Ovary (tissue), 10 donors: ENCODE measurements at places on chromosomes 2 and 18.

- no peaks in the 10 kb centered on the region for H3K27me3 ChIP-seq
- no peaks in the 10 kb centered on the region for H3K4me1 ChIP-seq
- no peak overlapping the region for H3K27ac ChIP-seq
- no peaks in the 10 kb centered on the region for H3K36me3 ChIP-seq
These were observed 832.6 kb upstream of the SLC39A10 start for GRCh38 chr2:194824450-194824849.

GRCh38 chr18:49178321-49178720, 227.6 kb upstream of the SMAD7 start:
- no peaks in the 10 kb centered on the region for H3K27me3 ChIP-seq
- no peak overlapping the region for H3K4me3 ChIP-seq
- peaks cover 5% of the 10 kb centered on the region for H3K4me1 ChIP-seq
- DNase-seq = no peak
- no peaks in the 10 kb centered on the region for H3K36me3 ChIP-seq
- H3K27ac ChIP-seq = no peak overlapping the region

- H3K27me3 ChIP-seq = no peaks in the 10 kb centered on the region
- no peak overlapping the region for H3K4me3 ChIP-seq
- no peaks in the 10 kb centered on the region for H3K36me3 ChIP-seq
- no peaks in the 10 kb centered on the region for H3K4me1 ChIP-seq
- no peak for DNase-seq
- H3K27ac ChIP-seq = no peak overlapping the region
These were observed 22.4 kb downstream of the MOGAT1 start for GRCh38 chr2:222693837-222694236.

DNA sequence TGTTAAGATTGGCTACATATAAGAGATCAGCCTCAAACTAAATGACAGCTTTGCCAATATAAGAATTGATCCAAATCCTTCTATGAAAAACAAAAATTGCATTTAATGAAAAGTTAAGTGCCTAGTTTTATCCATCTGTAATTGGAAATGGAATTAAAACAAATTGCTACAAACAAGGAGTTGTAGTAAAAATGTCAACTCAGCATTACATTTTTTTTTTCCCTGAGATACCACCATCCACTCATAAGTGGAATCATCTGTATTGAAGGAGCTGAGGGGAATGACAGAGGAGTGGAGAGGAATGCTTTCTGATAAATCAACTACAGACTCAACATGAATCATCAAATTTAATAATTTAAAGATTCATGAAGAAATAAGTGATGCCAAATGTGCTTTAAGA, 601.8 kb downstream of the TMEM182 start:
- no peak for DNase-seq
- no peak overlapping the region for H3K4me3 ChIP-seq
- no peaks in the 10 kb centered on the region for H3K4me1 ChIP-seq
- H3K27ac ChIP-seq = no peak overlapping the region

DNA sequence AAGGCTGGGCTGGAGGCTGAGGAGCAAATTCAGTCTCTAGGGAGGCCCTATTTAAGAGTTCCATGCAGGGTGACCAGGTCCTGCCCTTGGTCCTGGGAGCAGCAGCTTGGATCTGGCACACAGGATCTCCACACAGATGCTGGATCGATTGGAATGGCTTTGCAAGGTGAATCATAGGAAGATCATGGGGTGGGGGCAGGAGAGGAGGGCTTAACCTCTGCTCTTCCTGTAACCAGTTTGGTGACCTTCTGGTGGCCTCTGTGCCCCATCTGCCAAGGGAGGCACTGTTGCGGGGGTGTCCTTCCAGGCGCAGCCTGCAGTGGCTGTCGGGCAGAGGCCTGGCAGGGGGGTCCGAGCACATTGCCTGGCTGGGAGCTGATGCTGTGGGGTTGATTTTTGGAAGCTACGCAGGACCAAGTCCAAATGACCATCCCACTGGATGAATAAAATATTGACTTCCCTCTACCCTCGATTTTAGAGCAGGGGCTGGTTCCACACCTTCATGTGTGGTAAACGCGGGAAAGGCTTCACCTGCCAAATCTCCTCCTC, 79.7 kb downstream of the EDAR start:
- H3K36me3 ChIP-seq = no peaks in the 10 kb centered on the region
- no peaks in the 10 kb centered on the region for H3K27me3 ChIP-seq
- no peak overlapping the region for H3K27ac ChIP-seq
- H3K4me3 ChIP-seq = no peak overlapping the region
- no peaks in the 10 kb centered on the region for H3K4me1 ChIP-seq
- peak; percentile 14 for DNase-seq

DNA sequence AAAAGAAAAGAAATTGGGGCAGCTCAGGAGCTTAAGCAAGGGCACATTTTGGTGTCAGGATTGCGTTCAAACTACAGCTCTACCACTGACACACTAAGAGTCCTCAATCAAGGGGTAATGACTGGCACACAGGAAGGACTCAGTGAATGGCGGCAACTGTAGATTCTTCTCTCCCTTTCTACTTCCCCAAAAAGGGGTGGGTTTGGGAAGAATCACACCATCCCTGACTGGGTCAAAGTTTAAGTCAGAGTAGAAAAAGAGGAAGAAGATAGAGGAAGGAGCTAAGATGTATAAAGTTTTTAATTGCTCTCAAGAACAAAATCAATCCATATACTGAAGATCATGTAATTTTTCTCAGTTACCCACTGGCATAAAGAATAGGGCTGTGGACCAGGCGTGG, 2.6 kb downstream of the NLRC4 start:
- no peak overlapping the region for H3K4me3 ChIP-seq
- DNase-seq = no peak
- no peaks in the 10 kb centered on the region for H3K27me3 ChIP-seq
- no peaks in the 10 kb centered on the region for H3K4me1 ChIP-seq
- H3K36me3 ChIP-seq = no peaks in the 10 kb centered on the region

DNA sequence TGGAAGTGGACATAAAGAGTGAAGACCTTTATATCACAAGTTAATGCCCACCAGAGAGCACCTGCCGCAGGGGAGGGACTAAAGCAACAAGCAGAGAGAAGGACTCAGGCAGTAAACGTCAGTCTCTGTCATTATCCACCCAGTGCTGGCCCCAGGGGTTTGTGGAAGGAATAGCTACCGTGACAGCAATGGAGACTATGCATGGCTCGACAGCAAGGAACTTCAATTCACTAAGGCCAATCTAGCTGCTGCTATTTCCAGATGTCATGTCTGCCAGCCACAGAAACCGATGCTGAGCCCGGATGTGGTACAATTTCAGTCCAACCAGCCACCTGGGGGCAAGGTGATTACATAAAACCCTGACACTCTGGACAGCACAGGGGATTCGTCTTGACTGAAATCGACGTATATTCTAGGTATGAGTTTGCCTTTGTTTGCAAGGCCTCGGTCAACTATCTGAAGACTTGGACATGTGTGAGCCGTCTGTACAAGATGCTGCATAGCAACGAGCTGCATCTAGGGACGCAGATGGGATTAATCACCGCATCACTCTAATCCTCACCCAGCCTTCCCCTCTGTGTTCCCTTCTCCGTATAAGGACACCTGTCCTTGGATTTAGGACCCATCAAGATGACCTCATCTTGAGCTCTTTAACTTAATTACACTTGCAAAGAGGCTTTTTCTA, 154.1 kb upstream of the SH3BP4 start:
- no peaks in the 10 kb centered on the region for H3K27me3 ChIP-seq
- peaks cover 2% of the 10 kb centered on the region for H3K4me1 ChIP-seq
- no peak for DNase-seq
- H3K36me3 ChIP-seq = no peaks in the 10 kb centered on the region
- H3K4me3 ChIP-seq = no peak overlapping the region

GRCh38 chr2:132726155-132726554, 56.1 kb upstream of the LYPD1 start:
- H3K27me3 ChIP-seq = no peaks in the 10 kb centered on the region
- H3K4me3 ChIP-seq = no peak overlapping the region
- H3K36me3 ChIP-seq = no peaks in the 10 kb centered on the region
- H3K4me1 ChIP-seq = no peaks in the 10 kb centered on the region

DNA sequence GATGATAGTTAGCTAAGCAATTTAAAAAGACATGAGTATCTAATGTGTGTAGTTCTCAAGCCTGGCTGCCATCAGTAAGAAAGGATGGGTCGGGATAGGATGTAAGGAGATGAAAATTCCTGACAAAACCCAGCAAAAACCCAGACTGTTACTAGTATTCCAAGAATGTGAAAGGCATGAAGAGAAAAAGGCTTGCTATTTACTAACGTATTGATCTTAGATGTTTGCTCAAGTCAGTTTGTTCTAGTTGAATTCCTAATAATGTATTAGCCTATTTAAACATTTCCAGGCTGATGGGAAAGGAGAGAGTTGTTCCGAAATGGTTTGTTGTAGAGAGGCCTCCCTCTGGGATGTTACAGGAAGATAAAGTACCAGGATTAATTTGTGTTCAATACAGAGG, 88.2 kb downstream of the ZNF532 start:
- H3K27ac ChIP-seq = no peak overlapping the region
- peaks cover 4% of the 10 kb centered on the region for H3K4me1 ChIP-seq
- H3K4me3 ChIP-seq = no peak overlapping the region
- no peaks in the 10 kb centered on the region for H3K27me3 ChIP-seq
- no peaks in the 10 kb centered on the region for H3K36me3 ChIP-seq

GRCh38 chr18:58321986-58322385, 278.0 kb downstream of the NEDD4L start:
- H3K27me3 ChIP-seq = no peaks in the 10 kb centered on the region
- H3K27ac ChIP-seq = no peak overlapping the region
- H3K36me3 ChIP-seq = no peaks in the 10 kb centered on the region
- peak; percentile 39 for DNase-seq
- H3K4me1 ChIP-seq = no peaks in the 10 kb centered on the region

GRCh38 chr2:203934711-203935438, 1.7 kb upstream of the ICOS start:
- no peaks in the 10 kb centered on the region for H3K4me1 ChIP-seq
- no peaks in the 10 kb centered on the region for H3K36me3 ChIP-seq
- no peaks in the 10 kb centered on the region for H3K27me3 ChIP-seq
- no peak overlapping the region for H3K27ac ChIP-seq
- no peak overlapping the region for H3K4me3 ChIP-seq
- DNase-seq = no peak

DNA sequence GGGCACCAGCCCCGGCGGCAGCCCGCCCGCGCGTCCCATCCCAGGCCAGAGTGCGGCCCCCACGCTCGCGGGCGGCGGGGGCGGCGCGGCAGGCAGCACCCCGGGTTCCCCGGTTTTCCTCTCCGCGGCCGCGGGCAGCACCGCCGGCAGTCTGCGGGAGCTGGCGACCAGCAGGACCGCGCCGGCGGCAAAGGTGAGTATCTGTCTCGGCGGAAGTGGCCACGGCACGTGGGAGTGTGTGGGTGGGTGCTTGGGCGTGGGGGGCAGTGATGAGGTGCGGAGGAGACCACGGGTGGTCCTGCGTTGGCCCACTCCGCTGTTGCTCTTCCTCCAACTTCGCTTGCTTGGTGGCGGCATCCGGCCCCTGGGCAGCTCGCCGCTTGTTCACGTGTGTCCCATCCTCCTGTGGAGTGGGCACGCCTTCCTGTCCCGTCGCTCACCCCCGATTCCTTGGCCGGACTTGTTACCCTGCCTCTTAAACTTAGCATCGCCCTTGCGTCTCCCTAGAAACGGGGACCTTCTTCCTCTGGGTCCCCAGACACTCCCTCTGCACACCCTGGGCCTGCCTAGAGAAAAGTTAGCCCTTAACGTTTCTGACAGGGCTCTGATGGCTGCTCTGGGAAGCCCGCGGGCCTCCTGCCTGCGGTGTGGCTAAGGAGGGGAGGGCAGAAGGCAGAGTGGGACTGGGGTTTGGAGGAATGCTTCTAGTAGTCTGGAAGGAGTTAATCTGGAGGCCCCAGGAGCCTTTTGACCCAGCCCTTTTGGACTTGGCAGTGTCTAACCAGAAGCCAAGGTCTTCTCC, 1.1 kb downstream of the SH3RF3 start:
- H3K27ac ChIP-seq = no peak overlapping the region
- H3K4me3 ChIP-seq = peak overlapping the region; percentile 52
- no peaks in the 10 kb centered on the region for H3K36me3 ChIP-seq
- H3K4me1 ChIP-seq = no peaks in the 10 kb centered on the region
- no peaks in the 10 kb centered on the region for H3K27me3 ChIP-seq

GRCh38 chr2:241939541-241939940, 70.0 kb downstream of the RTP5 start:
- H3K4me1 ChIP-seq = peaks cover 2% of the 10 kb centered on the region
- no peak for DNase-seq
- H3K36me3 ChIP-seq = no peaks in the 10 kb centered on the region
- H3K4me3 ChIP-seq = no peak overlapping the region
- no peak overlapping the region for H3K27ac ChIP-seq

DNA sequence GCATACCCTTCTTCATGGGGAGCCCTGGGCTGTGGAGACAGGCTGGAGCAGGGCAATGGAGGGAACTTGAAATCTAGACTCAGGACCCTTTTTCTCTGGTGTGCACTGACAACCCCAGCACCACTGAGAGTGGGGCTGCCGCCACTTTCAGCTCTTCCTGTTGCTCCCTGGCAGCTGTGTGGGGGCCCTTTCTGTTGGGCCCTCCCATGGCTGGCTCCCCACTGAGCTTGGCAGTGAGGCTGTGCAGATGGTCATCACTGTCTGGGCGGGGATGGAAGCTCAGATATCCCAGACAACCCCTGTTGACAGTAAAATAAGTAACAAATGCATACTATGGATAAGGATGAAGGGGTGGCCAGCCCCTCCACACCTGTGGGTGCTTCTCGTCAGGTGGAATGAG, 6.7 kb downstream of the MYO7B start:
- no peaks in the 10 kb centered on the region for H3K4me1 ChIP-seq
- no peak overlapping the region for H3K4me3 ChIP-seq
- H3K27me3 ChIP-seq = no peaks in the 10 kb centered on the region

GRCh38 chr18:38899252-38899651, 1333.7 kb upstream of the CELF4 start:
- no peak overlapping the region for H3K4me3 ChIP-seq
- no peak overlapping the region for H3K27ac ChIP-seq
- no peak for DNase-seq
- peaks cover 2% of the 10 kb centered on the region for H3K4me1 ChIP-seq
- H3K36me3 ChIP-seq = no peaks in the 10 kb centered on the region

- H3K4me3 ChIP-seq = no peak overlapping the region
- no peaks in the 10 kb centered on the region for H3K36me3 ChIP-seq
- H3K4me1 ChIP-seq = no peaks in the 10 kb centered on the region
These were observed 856.1 kb upstream of the ID2 start for GRCh38 chr2:7825591-7826312.

DNA sequence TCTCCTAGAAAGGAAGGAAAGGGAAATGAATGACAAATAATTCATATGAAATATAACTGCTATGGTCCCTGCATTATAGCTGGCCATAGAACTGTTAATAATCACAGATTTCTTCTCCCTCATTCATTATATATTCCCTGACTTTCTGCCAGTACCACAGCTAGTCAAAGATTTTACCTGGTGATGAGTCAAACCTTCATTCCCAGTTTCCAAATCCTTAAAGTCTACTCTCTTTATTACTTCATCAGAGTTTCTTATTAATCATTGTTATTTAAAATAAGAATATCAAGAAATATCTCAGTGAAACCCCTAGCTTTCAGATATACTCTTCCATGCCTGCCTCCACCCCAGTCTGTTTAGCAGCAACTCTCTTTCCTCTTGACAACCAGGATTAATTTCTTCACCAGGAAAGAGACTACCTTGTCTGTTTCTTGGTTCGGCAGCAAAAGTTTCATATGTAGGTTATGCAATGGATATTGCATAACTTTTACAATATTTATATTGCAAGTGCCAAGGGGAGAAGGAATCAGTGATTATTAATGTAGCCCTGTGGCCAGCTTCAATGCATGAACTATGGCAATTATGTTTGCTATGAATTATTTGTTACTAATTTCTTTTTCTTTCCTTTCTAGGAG, 533.8 kb downstream of the FBXO15 start:
- no peak overlapping the region for H3K4me3 ChIP-seq
- no peak overlapping the region for H3K27ac ChIP-seq
- no peaks in the 10 kb centered on the region for H3K4me1 ChIP-seq
- no peaks in the 10 kb centered on the region for H3K36me3 ChIP-seq
- DNase-seq = no peak
- no peaks in the 10 kb centered on the region for H3K27me3 ChIP-seq

- H3K27me3 ChIP-seq = no peaks in the 10 kb centered on the region
- no peak overlapping the region for H3K27ac ChIP-seq
- H3K36me3 ChIP-seq = no peaks in the 10 kb centered on the region
- no peaks in the 10 kb centered on the region for H3K4me1 ChIP-seq
These were observed 45.9 kb upstream of the ATP5MC3 start for GRCh38 chr2:175227393-175227792.
